ENCODE measurements at places on chromosomes 12 and 14. TPM values are rescaled to one million over a fixed set of nuclear protein-coding genes. Genes with fewer than 3 reads are reported as not detected.

Gene FOXN4
- not detected for total RNA-seq

Gene RTN1
- total RNA-seq, result not detected

Gene ERP27
- total RNA-seq, result 0.93 TPM

Gene ACACB
- 0.88 TPM for total RNA-seq

DNA sequence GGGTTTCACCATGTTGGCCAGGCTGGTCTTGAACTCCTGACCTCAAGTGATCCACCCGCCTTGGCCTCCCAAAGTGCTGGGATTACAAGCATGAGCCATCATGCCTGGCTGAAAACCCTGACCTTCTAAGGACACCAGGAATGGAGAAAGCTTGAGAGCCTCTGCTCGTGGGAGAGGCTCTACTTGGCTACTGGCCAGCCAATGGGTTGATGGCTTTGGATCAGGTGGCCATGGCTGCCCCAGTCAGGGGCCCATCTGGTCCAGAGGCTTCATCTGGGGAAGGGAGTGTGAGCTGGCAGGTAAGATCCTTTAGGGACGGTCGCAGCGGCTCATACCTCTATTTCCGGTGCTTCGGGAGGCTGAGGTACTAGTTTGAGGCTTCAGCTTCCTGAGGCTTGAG is 42.5 kb upstream of the PPP1CC start:
- H3K27ac ChIP-seq, result no peak overlapping the region
- peaks cover 20% of the 10 kb centered on the region for H3K4me1 ChIP-seq

- H3K27ac ChIP-seq, result no peak overlapping the region
- H3K36me3 ChIP-seq, result no peaks in the 10 kb centered on the region
- DNase-seq, result no peak
- H3K4me3 ChIP-seq, result no peak overlapping the region
- H3K27me3 ChIP-seq, result no peaks in the 10 kb centered on the region
These were observed 407.9 kb downstream of the MED13L start for GRCh38 chr12:115869604-115870003.

DNA sequence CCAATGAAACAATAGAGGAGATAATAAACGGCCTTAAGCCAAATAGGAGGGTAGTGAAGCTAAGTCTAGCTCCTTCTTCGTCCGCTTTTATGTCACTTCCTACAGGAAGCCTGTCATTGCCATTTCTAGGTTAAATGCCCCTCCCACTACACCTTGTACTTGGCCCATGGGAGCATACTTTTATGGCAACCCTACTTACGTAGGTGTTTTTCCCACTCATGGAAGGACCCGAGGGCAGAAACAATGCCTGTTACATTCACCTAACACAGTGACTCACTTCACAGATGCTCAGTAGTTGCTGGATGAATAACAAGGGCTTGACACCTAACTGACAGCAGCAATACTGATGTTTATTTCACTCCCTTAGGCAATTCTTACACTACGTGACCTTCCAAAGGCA is 44.5 kb downstream of the ALKBH1 start:
- no peak overlapping the region for H3K4me3 ChIP-seq
- no peaks in the 10 kb centered on the region for H3K4me1 ChIP-seq
- H3K36me3 ChIP-seq, result no peaks in the 10 kb centered on the region
- no peaks in the 10 kb centered on the region for H3K27me3 ChIP-seq
- DNase-seq, result no peak

DNA sequence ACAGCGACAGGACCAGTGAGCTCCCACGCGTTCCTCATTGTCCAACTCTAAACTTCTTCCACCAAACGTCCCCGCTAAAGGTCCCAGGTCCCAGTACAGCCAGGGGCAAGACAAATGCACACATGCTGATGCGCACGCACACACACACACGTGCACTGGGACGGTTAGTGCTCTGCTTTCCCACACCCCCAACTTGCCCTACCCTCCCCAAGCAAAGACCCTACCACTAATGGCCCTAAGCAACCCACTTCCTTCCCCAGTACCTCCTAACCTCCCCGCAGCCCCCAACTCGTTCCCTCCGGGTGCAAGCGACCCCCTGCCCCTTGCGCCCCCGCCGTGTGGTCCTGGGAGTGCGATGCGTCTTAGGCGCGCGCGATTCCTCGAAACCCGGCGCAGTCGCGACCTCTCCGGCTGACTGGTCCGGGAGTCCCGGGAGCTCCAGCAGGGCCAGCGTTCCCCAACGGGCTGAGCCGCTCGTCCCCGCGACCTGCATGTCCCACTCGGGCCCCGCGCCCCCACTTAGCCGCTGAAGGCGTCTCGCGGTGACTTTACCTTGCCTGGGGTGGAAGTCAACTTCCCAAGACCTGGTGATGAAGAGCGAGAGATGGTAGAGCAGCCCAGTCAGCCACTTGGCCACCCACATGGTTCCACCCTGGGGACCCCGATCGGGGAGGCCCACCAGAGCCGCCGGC is 578 bp downstream of the ADAMTS20 start:
- no peaks in the 10 kb centered on the region for H3K27me3 ChIP-seq
- DNase-seq, result no peak
- no peak overlapping the region for H3K27ac ChIP-seq
- no peak overlapping the region for H3K4me3 ChIP-seq

DNA sequence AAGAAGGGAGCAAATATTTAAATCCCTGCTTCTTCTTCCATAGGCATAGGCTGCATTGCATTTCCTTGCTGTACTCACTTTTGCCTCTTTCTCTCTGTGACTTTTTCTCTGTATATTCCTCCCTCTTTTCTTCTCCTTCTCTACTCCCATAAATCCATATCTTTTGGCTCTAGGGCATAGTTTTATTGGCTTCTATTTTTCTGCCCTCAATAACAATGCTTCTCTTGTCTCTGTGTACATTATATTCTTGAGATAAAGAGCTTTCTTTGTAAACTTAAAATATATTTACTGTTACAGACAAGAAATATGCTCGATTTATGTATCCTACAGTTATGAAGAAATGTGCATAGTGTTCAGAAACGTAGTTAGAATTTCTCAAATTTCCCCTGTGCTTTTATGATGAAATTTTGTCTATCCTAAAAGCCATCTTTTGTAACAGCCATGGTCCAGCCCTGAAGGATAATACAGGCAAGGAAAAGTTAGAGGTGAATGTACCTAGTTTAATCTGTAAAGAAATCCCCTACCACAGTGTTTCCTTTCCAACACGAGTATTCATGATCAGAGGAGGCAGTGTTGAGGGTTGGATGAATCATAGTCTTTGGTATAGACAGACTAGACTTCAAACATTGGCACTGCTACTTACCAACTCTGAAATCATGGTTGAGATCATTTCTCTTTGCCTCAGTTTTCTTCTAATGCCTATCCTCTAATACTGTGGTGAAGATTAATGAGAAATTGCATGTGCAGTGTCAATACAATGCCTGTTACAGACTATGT is 173.3 kb upstream of the FAR2 start:
- DNase-seq, result no peak
- H3K27ac ChIP-seq, result no peak overlapping the region
- H3K36me3 ChIP-seq, result no peaks in the 10 kb centered on the region
- H3K4me3 ChIP-seq, result no peak overlapping the region

GRCh38 chr12:88509851-88510250 is 70.4 kb downstream of the KITLG start:
- no peaks in the 10 kb centered on the region for H3K27me3 ChIP-seq
- no peak for DNase-seq
- no peak overlapping the region for H3K4me3 ChIP-seq
- H3K27ac ChIP-seq, result no peak overlapping the region
- no peaks in the 10 kb centered on the region for H3K36me3 ChIP-seq

- DNase-seq, result no peak
- H3K4me3 ChIP-seq, result no peak overlapping the region
- H3K4me1 ChIP-seq, result no peaks in the 10 kb centered on the region
These were observed 32.6 kb downstream of the RAD52 start for GRCh38 chr12:916712-917445.

Measured in GM12878 (cell line).